Uterus (tissue), 4 donors: ENCODE measurements at places on chromosomes 7 and 10. TPM values are rescaled to one million over a fixed set of nuclear protein-coding genes. Genes with fewer than 3 reads are reported as not detected.

- H3K4me1 ChIP-seq: no peaks in the 10 kb centered on the region
- no peak overlapping the region for H3K4me3 ChIP-seq
- H3K27ac ChIP-seq: no peak overlapping the region
- DNase-seq: no peak
- no peaks in the 10 kb centered on the region for H3K36me3 ChIP-seq
Measured at GRCh38 chr10:72455889-72456595, 101.3 kb upstream of the DNAJB12 start.

Gene NEBL
- 22.2 TPM for total RNA-seq

GRCh38 chr7:40120020-40120419 is 14.4 kb downstream of the MPLKIP start:
- H3K36me3 ChIP-seq: no peaks in the 10 kb centered on the region
- H3K27me3 ChIP-seq: no peaks in the 10 kb centered on the region
- no peak for DNase-seq

Gene XRCC2
- total RNA-seq: 0.37 TPM

GRCh38 chr7:50627824-50628361 is 62.7 kb upstream of the DDC start:
- no peak overlapping the region for H3K4me3 ChIP-seq
- H3K27me3 ChIP-seq: no peaks in the 10 kb centered on the region
- H3K36me3 ChIP-seq: no peaks in the 10 kb centered on the region
- H3K4me1 ChIP-seq: no peaks in the 10 kb centered on the region
- no peak overlapping the region for H3K27ac ChIP-seq

Gene HOXA3
- total RNA-seq: 34.5 TPM

DNA sequence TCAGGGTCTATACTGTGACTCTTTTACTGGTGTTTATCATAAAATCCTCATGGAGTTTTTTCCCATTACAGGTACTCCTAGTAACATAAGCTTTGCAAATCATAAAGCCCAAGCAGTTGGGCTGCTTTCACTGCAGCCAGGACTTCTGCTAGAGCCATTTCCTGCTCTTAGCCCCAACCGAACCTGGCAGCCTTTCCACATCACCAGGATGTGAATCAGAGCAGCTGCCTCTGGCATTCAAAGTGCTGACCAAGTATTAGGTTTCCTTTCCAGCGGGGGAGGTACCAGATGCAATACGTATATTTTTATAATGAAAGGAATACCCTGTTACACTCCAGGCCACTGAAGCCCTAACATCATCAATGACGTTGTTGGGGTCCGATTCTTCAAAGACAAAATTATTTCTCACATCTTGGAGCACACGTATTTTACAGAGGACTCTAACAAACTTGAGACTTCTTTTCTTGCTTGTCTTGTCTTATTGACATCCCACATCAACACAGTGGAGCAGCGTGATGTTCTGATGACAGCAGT is 3.6 kb upstream of the HTR5A start:
- no peaks in the 10 kb centered on the region for H3K36me3 ChIP-seq
- H3K4me3 ChIP-seq: no peak overlapping the region
- no peak overlapping the region for H3K27ac ChIP-seq
- DNase-seq: no peak
- no peaks in the 10 kb centered on the region for H3K27me3 ChIP-seq
- H3K4me1 ChIP-seq: no peaks in the 10 kb centered on the region

GRCh38 chr10:86586516-86586915 is 64.9 kb upstream of the WAPL start:
- H3K27me3 ChIP-seq: no peaks in the 10 kb centered on the region
- peak overlapping the region; percentile 47 for H3K27ac ChIP-seq
- H3K4me1 ChIP-seq: no peaks in the 10 kb centered on the region

DNA sequence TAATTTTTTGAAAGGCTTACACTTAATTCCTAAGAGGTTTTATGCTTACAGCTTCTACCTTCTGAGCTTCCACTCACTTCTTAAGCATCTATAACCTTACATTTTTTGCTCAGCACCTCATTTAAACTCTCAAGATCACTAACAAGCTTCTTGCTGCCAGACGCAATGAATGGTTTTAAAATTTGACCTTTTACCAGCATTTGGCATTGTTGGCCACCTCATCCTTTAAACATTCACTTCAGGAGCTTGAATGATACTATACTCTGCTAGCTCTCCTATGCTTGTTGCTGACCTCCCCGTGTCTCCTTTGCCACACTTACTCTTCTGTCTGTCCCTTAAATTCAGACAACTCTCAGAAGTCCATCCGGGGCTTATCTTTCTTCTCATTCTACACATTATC is 37.7 kb upstream of the ODAD2 start:
- no peak for DNase-seq
- H3K4me1 ChIP-seq: no peaks in the 10 kb centered on the region
- H3K4me3 ChIP-seq: no peak overlapping the region
- H3K27ac ChIP-seq: no peak overlapping the region
- H3K36me3 ChIP-seq: no peaks in the 10 kb centered on the region

Gene GCK
- total RNA-seq: 1.8 TPM

- no peak overlapping the region for H3K4me3 ChIP-seq
- no peaks in the 10 kb centered on the region for H3K4me1 ChIP-seq
- no peaks in the 10 kb centered on the region for H3K36me3 ChIP-seq
- H3K27ac ChIP-seq: no peak overlapping the region
- no peak for DNase-seq
Measured at GRCh38 chr7:50346545-50347497, 42.3 kb downstream of the IKZF1 start.

DNA sequence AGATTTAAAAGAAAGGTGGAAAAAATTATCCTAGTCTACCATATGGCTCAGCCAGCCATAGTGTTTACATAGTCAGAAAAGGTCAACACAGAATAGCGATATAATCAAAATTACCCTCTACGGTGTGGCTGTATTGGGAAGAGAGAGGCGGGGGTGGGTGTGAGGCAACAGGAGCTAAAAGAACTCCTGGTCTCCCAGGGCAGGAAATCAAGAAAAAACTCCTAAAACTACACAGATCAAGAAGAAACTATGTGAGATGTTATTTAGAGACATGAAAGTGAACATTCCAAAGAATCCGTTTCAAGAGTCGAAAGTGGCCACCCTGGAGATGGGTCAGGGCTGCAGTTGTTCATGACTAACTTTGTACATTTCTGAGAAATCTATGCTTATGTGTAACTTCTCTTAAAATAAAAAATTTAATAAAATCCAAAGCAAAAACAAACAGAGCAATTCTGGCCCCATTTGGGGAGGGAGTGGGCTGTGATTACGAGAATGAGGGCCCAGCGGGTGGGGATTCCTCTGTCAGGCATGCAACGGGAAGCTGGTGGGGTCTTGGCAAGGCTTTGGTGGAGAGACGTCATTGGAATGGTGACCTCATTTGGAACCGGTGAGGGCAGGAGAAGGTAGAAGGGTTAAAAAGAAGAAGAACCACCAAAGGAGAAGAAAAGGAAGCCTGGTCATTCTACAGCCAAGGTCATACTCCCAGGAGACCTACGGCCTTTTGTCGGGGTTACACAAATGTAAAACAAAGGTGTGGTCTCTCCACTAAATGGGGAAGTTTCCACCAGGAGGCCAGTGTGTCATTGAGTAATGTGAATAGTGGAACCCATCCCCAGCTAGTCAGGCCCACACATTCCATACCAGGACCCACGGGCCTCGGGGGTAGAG is 71.2 kb upstream of the DUSP5 start:
- H3K4me1 ChIP-seq: no peaks in the 10 kb centered on the region
- no peak for DNase-seq
- no peak overlapping the region for H3K4me3 ChIP-seq
- no peak overlapping the region for H3K27ac ChIP-seq
- no peaks in the 10 kb centered on the region for H3K36me3 ChIP-seq

DNA sequence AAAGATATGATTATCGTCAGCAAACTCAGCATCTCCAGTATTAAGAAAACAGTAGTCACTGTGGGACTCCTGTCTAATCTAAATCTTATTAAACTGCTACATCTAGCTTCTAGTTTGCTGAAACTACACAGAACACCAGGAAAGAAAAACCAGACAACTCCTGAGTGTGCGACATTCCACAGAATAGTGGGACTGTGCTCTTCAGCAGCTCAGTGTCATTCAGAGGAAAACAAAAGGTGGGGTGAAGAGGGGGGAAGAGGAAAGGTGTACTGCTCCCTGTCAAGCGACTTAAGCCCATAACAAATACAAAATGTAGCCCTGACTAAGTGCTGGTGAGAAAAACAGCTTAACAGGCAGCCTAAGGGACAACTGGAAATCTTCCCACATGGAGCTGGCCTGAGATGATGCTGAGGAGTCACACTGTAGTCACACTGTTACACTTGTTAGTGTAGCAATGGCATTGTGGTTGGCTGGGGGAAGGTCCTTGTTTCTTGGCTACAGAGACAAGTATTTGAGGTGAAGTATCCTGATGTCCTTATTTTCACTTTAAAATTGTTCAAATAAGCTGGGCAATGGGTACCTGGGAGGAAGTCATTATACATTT is 135.5 kb downstream of the USP6NL start:
- H3K27ac ChIP-seq: no peak overlapping the region
- no peaks in the 10 kb centered on the region for H3K4me1 ChIP-seq
- no peak overlapping the region for H3K4me3 ChIP-seq
- no peak for DNase-seq

DNA sequence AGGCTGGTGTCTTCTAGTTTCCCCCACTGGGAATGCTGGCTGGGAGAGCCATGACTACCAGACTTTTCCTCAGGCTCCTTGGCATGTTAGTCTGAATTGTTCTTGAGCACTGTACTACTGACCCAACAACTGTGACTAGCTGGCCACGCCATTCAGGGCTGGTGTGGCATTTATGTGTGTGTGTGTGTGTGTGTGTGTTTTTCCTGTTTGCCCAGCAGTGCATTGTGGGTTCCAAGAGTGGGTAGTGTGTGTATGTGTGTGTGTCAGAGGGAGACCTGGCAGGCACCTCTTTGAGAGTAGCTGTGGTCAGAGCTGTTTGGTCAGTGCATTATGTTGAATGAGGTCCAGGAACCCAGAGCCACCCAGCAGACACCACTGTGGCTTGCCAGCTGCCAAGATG is 9.2 kb downstream of the PCBD1 start:
- no peak overlapping the region for H3K4me3 ChIP-seq
- no peaks in the 10 kb centered on the region for H3K36me3 ChIP-seq
- no peak overlapping the region for H3K27ac ChIP-seq
- H3K4me1 ChIP-seq: no peaks in the 10 kb centered on the region

Gene LBX1
- total RNA-seq: not detected

DNA sequence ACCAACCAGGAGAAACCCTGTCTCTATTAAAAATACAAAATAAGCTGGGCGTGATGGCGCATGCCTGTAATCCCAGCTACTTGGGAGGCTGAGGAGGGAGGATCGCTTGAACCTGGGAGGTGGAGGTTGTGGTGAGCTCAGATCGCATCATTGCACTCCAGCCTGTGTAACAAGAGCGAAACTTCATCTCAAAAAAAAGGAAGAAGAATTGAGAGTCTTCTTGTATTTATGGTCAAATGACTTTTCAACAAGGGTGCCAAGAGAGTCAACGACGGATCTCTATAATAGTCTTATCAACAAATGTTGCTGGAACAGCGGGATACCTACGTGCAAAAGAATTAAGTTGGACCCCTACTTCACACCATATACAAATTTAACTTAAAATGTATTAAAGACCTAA is 21.6 kb upstream of the JAZF1 start:
- H3K4me3 ChIP-seq: no peak overlapping the region
- H3K36me3 ChIP-seq: no peaks in the 10 kb centered on the region
- no peaks in the 10 kb centered on the region for H3K4me1 ChIP-seq
- no peak for DNase-seq
- H3K27me3 ChIP-seq: no peaks in the 10 kb centered on the region

Gene CFAP70
- total RNA-seq: 1.5 TPM

- H3K4me1 ChIP-seq: no peaks in the 10 kb centered on the region
- no peaks in the 10 kb centered on the region for H3K36me3 ChIP-seq
- no peak overlapping the region for H3K27ac ChIP-seq
- no peaks in the 10 kb centered on the region for H3K27me3 ChIP-seq
- no peak overlapping the region for H3K4me3 ChIP-seq
Measured at GRCh38 chr7:47813620-47814260, 134.5 kb downstream of the PKD1L1 start.

- peaks cover 4% of the 10 kb centered on the region for H3K4me1 ChIP-seq
- H3K4me3 ChIP-seq: peak overlapping the region; percentile 21
- no peaks in the 10 kb centered on the region for H3K27me3 ChIP-seq
- no peaks in the 10 kb centered on the region for H3K36me3 ChIP-seq
- no peak for DNase-seq
- H3K27ac ChIP-seq: peak overlapping the region; percentile 60
Measured at GRCh38 chr7:129169171-129169671, 19.2 kb upstream of the SMO start.

GRCh38 chr10:68828833-68829232 is 1.5 kb downstream of the STOX1 start:
- H3K36me3 ChIP-seq: no peaks in the 10 kb centered on the region
- H3K27me3 ChIP-seq: no peaks in the 10 kb centered on the region
- no peak overlapping the region for H3K4me3 ChIP-seq
- H3K4me1 ChIP-seq: no peaks in the 10 kb centered on the region

- H3K4me3 ChIP-seq: no peak overlapping the region
- no peaks in the 10 kb centered on the region for H3K36me3 ChIP-seq
- H3K27me3 ChIP-seq: no peaks in the 10 kb centered on the region
- DNase-seq: no peak
Measured at GRCh38 chr7:142511801-142512200, 237.5 kb upstream of the PRSS1 start.

DNA sequence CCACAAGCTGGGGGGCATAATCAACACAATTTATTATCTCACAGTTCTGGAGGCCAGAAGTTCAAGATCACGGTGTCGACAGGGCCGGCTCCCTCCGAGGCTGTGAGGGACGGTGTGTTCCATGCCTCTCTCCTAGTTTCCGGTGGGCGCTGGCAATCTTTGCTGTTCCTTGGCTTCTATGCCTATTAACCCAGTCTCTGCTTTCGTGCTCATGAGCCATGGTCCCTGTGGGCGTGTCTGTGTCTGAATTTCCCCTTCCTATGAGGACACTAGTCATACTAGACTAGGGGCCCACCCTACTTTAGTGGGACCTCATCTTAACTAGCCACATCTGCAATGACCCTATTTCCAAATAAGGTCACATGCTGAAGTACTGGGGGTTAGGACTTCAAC is 29.4 kb downstream of the HIPK2 start:
- H3K4me3 ChIP-seq: no peak overlapping the region
- H3K27ac ChIP-seq: no peak overlapping the region
- H3K27me3 ChIP-seq: no peaks in the 10 kb centered on the region
- DNase-seq: no peak
- no peaks in the 10 kb centered on the region for H3K4me1 ChIP-seq
- H3K36me3 ChIP-seq: no peaks in the 10 kb centered on the region
